ENCODE measurements at places on chromosomes 6 and 20. TPM values are rescaled to one million over a fixed set of nuclear protein-coding genes. Genes with fewer than 3 reads are reported as not detected.

DNA sequence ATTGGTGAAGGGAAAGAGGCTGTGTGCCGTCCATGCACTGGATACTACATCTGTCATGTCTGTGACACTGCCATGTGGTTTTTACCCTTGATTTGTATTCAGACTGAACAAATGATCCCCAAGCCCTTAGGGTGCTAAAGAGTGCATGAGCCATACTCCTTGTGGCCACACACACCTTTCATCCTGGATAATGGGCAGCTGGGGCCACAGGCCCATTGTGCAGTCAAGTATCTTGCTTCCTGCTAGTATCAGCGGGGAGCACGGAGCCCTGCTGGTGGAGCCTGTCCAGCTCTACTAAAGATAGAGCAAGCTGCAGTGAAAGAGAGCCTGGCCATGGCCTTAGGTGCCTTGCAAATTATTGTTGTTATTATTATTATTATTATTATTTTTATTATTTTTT is 75.1 kb downstream of the SLX4IP start:
- DNase-seq: no peak

GRCh38 chr6:79158856-79159516 is 75.5 kb downstream of the HMGN3 start:
- no peak for DNase-seq

- no peak for DNase-seq
These were observed 82.5 kb downstream of the PREX1 start for GRCh38 chr20:48745330-48745729.

GRCh38 chr20:4633379-4633778 is 88.3 kb upstream of the PRND start:
- DNase-seq: no peak

PACRG gene
- 5.5 TPM for total RNA-seq

PSORS1C2 gene
- 2.9 TPM for total RNA-seq

DNA sequence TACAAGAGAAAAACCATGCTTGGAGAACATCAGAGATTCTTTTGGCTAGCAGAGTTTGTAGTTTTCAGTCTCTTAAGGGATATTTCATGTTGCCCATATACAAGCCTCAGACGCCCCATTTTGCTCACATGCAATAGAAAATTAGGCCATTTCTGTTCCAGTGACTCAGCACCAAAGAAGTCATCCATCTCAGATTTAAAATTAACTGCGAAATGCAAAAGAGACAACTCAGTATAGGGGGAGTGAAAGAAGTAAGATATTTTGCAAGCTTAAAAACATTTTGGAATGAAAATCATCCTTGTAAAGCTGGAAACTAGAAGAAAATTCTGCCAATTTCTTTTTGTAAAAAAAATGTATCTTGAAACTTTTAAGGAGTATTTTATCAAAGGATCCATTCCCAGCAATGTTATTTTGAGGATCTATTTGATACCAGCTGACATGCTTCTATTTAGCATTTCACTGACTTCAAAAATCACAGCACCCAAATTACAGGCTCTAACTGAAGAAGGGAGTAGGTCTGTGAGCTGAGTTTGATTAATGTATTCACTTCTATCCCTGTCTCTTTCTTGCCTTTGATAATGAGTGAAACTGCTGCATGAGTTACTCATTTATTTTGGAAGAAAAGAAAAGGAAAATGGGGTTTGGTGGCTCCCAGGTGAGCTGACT is 223.7 kb upstream of the SULF2 start:
- peak; percentile 59 for DNase-seq

- DNase-seq: no peak
These were observed 76.2 kb downstream of the TCP11 start for GRCh38 chr6:35064757-35065440.

GRCh38 chr20:9761476-9761875 is 77.4 kb downstream of the PAK5 start:
- DNase-seq: no peak

ZFP57 gene
- 0.59 TPM for total RNA-seq

IL17F gene
- total RNA-seq: not detected

DNA sequence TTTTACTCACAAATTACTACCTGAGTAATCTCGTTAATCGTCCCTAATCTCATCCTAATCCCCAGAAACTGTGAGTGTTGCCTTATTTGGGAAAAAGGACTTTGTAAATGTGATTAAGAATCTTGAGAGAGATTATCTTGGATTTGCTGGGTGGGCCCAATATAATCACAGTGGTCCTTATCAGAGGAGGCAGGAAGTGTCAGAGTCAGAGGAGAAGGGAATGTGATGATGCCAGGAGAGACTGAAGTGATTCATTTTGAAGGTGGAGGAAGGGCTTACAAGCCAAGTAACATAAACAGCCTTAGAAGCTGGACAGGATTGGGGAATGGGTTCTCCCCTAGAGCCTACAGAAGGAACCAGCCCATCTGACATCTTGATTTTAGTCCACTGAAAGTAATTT is 16.7 kb downstream of the RPP21 start:
- DNase-seq: no peak

HLA-DRA gene
- 92.8 TPM for total RNA-seq

LHFPL5 gene
- total RNA-seq: not detected

All from skin of body (tissue), 3 donors.